ENCODE measurements at places on chromosomes 1 and 21.

DNA sequence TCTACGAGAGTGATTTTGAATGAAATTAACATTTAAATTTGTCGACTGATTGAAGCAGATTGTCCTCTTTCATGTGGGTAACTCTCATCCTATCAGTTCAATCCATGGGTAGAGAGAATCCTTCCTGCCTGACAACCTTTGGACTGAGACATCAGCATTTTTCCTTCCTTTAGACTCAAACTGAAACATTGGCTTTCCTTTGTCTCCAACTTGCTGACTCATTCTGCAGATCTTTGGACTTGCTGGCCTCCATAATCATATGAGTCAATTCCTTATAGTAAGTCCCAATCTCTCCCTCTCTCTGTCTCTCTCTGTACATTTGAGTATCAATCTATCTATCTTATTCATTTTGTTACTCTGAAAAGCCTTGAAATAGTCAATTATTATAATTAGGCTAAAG lies 416.7 kb downstream of the LRRIQ3 start:
- peak; percentile 36 for DNase-seq

DNA sequence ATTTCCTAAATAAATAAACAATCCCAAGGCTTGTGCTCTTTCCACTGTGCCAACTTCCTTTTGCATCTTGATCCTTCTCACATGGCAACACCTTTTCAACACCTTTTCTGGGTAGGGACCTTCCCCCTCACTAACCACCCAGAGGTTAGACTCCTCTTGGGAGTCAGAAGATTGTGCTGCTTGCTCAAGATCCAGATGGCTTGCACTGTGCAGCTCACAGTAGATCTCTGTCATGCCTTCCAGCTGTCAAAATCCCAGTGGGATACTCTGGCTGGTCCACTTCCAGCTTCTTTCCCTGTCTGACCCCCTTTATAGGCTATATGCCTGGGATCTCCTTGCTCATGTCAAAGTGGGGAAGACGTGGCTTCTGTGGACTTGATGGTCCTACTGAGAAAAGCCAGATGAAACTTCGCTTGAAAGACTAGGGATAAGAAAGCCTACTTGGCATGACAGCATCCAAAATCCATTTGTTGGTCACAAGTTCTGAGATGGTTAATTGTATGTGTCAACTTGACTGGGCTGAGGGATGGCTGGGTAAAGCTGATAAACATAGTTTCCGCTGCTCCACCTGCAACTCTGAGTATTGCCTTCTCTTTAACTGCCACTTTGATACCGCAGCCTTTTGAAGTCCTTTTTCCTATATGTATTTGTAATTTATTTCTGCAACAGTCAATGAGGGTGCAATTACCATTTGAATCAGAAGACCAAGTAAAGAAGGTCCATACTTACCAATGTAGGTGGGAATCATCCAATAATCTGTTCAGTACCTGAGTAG lies 74.5 kb downstream of the S1PR1 start:
- DNase-seq: peak; percentile 32

DNA sequence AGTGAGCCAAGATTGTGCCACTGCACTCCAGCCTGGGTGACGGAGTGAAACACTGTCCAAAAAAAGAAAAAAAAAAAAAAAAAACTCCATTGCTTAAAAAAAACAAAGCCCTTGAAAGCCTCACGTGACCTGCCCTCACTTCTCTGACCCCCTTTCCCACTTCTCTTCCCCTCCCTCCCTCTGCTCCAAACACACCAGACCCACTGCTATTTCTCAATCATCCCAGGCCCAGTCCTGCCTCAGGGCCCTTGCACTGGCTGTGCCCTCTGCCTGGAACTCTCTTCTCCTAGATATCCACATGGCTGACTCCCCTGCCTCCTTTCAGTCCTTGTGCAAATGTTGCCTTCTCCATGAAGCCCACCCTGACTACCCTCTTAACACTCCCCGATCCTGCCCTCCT lies 45.4 kb upstream of the TARDBP start:
- no peak for DNase-seq

DNA sequence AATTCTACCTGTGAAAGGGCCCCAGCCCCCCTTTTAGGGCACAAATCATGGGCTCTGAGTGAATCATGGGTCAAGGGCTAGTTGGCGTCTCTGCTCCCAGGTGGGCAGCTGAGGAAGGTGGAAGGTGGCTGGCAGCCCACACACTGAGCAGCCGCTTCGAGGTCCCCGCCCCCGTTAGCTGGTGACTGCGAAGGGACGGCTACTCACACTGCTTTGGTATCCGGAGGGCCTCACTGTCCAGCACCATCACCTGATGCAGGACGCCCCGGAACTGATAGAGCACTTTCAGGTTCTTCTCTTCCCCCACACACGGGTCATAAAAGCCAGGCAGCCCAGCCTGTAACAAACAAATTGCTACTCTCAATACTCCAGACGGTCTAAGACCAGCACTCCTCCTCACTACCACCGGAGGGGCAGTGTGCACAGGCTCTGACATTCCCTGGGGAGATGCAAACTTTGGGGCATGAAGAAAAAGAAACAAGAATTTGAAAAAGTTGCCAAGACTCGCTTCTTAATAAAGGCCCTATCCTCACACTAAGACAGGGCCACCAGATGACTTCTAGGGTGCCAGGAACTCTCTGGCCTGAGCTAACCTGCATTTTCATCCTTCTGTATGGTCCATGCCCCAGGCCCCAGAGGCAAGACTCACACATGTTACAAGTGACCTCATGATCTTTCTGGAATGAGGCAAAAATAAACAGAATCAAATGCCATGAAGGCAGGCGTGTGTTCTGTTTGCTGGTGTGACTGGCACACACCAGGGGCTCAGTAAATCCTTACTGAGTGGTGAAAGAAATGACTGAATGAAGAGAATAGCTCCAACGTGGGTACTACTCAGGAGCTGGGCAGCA lies 11.5 kb downstream of the THAP3 start:
- no peak for DNase-seq

GRCh38 chr1:43779266-43779665 lies 71.9 kb downstream of the ST3GAL3 start:
- no peak for DNase-seq

DNA sequence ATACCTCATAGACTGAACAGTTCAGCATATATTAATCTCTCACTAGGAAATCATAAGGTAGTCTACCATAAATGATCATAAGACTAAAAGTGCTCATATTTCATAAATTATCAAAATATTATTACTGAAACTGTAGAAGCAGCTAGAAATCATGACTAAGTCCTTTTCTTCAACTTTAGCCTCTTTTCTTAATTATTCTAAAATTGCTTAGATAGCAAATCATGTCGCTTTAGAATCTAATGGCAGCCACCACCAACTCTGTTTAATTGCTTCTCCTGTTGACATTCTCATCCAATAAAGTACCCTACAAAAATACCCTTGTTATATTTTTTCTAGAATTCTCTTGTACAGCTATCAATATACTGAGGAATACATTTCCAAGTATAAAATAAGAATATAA lies 102.9 kb downstream of the DENND1B start:
- DNase-seq: peak; percentile 52

GRCh38 chr1:86285796-86286195 lies 110.3 kb downstream of the ODF2L start:
- DNase-seq: no peak

GRCh38 chr1:74388855-74389254 lies 123.6 kb downstream of the LRRC53 start:
- DNase-seq: no peak

DNA sequence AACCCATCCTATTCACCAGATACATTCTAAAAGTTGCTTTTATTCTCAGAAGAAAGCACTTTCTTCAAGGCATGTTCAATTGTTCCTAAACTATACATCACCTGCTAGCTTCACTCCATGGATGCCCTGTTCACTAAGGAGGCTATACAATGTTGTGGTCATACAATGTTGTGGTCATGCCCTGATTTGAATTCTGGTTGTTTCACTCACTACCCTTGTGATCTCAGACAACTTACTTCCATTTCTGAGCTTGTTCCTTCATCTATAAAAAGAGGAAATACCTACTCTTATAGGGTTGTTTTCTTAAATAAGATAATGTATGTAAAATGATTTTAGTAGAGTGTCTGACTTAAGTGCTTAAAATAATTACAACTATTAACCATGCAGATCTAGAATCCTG lies 19.7 kb downstream of the EDEM3 start:
- DNase-seq: peak; percentile 18

GRCh38 chr1:74426208-74426937 lies 86.0 kb downstream of the LRRC53 start:
- no peak for DNase-seq

DNA sequence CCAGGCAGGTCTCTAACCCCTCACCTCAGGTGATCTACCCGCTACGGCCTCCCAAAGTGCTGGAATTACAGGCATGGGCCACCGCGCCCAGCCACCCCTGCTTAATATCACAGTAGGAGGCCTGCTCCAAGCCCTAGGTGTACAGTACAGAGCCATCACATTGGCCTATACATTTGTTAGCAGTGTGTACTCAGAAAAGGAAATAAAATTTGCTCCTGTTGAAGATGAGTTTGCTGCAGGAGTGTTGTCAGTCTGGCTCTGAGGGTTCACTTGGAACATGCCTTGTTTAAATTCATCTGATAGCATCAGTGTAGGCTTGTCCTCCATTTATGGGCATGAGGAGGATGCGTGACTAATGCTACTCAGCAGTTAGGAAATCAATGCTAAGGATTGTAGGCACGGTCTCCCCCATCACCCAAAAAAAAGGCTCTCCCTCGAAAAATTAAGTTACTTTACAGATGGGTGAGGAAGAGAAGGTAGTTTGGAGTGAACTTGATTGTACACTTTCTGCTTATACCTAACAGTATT lies 4.6 kb upstream of the ENAH start:
- no peak for DNase-seq

GRCh38 chr1:22252251-22252650 lies 109.4 kb upstream of the WNT4 start:
- DNase-seq: no peak

- peak; percentile 96 for DNase-seq
Measured at GRCh38 chr1:12161662-12162458, 4.9 kb upstream of the TNFRSF1B start.

DNA sequence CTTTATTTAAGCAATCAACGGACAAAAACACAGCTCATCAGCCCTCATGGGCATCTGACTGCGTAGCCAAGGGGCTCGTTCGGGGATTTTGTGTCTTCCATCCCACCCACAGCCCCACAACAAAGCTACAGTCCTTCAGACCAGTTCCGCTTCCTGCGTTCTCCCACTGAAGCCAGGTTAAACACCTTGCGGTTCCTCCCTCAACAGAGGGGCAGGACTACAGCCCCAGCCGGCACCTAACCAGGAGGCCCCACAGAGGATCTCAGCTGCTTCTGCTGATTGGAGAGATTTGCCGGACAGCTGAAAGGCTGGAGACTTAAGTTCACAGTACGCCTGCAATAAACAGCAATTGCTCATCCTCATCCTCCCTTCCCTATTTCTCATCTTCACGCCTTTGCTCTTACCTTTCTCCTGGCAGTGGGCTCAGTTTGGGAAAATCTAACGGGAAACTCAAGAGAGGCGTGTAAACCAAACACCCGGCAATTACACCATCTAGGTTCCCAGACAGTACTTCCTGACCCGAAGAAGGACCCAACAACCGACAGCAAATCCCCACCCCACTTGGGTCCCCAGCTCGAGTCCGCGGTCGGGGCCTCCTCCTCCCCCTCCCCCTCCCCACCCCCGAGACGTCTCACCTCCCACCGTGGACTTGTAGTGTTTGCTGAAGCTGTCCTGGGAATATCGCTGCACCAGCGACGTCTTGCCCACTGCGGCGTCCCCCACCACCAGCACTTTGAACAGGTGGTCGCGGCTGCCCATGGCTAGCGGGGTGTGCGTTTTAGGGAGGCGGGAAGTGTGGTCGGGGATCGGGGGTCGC lies 876 bp downstream of the RAB29 start:
- DNase-seq: peak; percentile 31

GRCh38 chr1:24277420-24278169 lies 41.6 kb upstream of the GRHL3 start:
- DNase-seq: no peak

DNA sequence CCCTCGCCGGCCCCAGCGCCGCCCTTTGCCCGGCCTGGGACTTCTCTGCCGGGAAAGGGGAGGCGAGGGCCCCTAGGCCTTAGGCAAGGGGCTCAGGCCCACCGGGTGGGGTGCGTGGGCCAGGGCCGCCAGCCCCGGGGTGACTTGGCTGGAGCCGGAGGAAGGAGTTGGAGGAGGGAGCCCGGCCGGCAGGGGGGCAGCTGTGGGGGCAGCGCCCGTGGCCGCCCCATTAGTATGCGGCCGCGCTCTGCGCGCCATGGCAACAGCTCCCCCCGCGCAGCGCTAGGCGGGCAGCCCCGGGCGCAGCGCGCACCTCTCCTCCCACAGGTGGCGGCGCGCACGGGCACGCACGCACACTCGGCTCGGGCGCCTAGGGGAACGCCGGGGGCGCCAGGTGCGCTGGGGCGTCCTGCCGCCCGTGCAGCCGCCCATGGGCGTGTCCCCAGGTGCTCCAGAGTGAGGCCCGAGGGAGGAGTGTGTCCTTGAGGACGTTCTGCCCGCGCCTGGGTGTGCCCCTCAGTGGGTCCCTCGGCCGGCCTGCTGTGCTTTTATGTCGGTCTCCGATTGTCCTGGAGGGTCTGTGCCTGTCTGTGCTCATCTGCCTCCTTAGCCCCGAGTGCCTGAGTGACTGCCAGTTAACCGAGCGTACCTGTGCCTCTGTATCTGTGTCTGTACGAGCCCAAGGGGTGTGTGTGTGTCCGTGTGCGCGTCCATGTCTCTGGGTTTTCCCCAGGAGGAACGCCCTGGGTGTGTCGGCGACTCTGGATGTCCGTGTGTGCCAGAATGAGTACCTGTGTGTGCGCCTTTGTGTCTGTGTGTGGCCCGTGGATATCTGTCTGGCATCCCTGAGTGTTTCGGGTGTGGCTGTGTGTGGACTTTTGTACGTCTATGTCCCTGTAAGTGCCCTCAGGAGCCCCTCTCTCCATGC lies 38.2 kb upstream of the WASF2 start:
- no peak for DNase-seq

- DNase-seq: no peak
Measured at GRCh38 chr1:18109756-18110597, 2.4 kb downstream of the IGSF21 start.

DNA sequence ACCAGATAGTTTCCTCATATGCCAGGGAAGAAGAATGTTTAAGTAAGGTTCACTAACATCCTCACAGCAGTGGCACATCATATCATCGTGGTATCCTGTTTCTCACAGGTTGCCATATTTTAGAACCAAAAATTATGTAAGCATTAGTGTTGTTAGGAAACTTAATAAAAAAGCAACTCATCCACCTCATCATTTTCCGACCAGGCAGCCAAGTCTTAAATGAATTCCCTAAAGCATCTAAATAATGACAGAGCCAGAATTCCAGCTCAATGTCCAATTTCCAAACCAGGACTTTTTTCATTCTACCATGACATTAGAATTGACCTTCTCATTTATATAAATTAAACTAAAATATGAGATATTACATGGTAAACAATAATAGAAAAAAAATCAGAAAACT lies 272.7 kb downstream of the NTNG1 start:
- DNase-seq: no peak

DNA sequence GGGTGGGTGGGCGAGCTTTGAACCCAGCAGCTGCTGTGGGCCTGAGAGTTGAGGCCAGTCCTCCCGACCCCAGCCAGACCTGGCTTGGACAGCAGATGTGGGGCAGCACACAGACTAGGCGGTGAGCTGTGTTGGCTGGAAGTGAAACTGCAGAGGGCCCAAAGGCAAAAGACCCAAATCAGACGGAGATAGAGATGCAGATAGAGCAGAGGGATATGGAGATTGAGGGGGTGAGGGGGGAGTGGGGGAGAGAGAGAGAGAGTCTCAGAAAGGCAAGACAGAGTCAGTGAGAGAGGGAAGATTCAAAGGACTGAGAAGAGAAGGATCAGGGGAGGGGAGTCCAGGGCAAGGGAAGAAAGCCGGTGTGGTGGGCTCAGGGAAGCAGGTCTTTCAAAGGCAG lies 17.0 kb upstream of the POU3F1 start:
- no peak for DNase-seq

GRCh38 chr1:39411526-39412478 lies 79.6 kb upstream of the BMP8A start:
- DNase-seq: no peak

All from OCI-M1 (cell line).